ENCODE measurements at places on chromosomes 4 and X.

GRCh38 chrX:106341823-106342222 is 173.7 kb downstream of the PWWP3B start:
- DNase-seq = no peak

- no peak for DNase-seq
These were observed 207.5 kb upstream of the FTHL17 start for GRCh38 chrX:31279359-31279758.

DNA sequence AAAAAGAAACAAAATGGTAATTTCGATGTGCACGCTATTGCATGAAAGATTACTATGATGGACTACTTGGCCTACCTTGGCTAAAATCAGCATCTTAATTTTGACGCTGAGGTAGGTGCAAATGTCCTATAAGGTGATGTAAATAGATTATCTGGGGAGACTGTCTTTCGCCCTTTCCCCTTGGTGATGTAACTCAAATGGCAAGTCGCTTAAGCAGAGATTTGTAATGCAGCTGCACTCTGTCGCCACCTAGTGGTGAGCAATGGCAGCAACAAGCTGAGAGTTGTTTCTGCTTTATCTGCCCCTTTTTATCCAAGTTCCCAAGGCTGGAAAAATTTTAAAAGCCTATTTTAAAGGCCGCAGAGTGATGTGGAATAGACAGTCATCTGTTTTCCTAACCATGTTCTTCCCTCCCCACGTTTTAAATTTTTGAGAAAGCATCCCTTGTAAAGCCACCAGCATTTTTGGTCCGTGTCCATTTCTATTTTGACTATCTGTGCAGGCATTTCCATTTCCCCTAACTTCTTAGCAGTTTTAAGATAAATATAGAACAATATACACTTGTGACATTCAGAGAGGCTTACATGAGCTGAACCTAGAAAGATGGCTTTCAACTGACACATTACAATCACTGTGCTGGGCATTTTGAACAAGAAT is 62.4 kb upstream of the PDLIM3 start:
- DNase-seq = peak; percentile 19

GRCh38 chr4:52750819-52751486 is at the start of gene ERVMER34-1:
TSS of gene ERVMER34-1 (minus strand) at chr4:52751425. CDS start at chr4:52745520, 5,905 bp downstream.
- no peak for DNase-seq

GRCh38 chr4:122619611-122620010 is 1.3 kb downstream of the IL21 start:
- no peak for DNase-seq

Data from effector memory CD4-positive, alpha-beta T cell (primary cell).